ENCODE measurements at places on chromosomes 3 and 15.

GRCh38 chr3:79968418-79968817, 200.6 kb upstream of the ROBO1 start:
- no peak for DNase-seq

GRCh38 chr3:155791190-155791589, 14.9 kb downstream of the C3orf33 start:
- DNase-seq = no peak

DNA sequence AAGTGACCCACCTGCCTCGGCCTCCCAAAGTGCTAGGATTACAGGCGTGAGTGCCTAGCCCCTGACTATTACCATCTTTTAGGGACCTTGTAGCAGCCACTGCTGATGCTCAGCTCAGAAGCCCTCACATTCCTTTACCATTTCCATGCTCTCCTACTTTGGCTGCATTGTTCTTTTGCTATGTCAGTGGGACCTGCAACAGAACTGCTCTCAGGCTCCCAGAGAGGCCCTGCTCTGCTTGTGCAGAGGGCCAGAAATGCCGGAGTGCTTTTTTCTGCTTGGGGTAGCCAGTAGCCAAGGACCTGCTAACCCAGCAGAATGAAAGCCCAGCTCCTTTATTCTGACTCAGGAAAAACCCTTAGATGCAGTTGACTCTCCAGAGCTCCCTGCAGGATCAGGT, 18.3 kb upstream of the PROK2 start:
- DNase-seq = no peak

- no peak for DNase-seq
Measured at GRCh38 chr3:168647582-168647981, 551.9 kb upstream of the GOLIM4 start.

DNA sequence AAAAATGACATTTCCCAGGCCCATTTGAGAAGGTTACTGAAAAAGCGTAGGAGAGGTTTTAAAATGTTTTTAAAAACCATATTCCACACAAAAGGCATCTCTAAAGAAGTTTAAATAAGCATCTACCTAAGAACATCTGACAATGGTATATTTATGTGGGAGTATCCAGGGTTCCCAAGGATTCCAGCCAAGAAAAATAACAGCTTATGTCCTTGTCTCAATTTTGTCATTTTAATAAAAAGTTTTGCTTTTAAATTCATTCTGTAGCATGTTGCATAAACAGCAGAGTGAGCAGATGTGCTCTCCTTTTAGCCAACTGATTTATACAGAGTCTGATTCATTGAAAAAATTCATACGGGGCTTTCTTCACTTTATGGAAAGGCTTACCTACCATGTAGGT, 129.9 kb downstream of the LRRC3B start:
- no peak for DNase-seq

GRCh38 chr3:46896386-46896785, 18.9 kb downstream of the PTH1R start:
- DNase-seq = no peak

DNA sequence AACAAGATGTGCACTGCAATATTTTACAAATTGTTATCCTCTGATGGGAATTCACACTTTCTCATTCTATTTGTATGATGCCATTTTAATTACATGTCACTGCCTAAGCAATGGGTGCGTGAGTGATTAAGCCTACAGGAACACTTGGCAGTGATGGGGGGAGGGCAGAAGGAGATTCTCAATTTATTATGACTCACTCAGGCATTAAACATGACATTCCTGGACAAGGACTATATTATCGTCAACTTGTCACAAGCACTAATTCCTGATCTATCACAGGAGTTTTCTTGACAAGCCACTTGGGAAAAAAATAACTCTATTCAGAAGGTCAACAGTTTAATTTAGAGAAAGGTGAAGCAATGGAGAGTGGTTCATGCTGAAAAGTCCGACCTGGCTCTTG, 556.8 kb downstream of the NSUN3 start:
- no peak for DNase-seq

DNA sequence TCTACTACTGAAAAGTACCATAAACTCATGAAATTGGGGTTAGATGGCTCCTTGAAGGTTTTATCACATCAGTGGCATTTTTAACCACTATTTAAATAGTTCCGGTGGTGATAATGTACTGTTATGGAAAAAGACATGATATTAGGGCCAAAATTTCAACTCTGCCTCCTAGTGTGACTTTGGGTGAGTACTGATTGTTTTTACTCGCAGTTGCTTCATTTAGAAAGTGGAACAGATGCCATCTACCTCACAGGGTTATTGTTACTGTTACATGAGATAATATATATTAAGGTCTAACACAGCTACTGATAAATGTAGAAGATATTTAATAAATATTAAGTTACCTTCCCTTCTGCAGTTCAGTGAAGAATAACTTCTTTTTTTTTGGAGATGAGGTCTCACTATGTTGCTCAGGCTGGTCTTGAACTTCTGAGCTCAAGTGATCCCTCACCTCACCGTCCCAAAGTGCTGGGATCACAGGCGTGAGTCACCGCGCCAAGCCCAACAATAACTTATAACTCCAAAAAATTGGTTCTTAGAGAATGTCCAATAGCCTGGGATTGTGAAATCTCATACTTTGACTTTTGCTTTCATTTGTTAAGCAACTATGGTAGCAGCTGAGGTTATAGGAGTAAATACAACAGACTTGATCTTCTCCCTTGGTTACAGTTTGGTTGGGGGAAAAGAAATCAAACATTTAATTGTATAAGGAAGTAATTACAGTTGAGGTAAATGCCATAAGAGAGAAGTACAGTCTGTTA, 48.3 kb downstream of the MEF2A start:
- no peak for DNase-seq

- no peak for DNase-seq
Measured at GRCh38 chr3:43213631-43214030, 72.7 kb upstream of the SNRK start.

DNA sequence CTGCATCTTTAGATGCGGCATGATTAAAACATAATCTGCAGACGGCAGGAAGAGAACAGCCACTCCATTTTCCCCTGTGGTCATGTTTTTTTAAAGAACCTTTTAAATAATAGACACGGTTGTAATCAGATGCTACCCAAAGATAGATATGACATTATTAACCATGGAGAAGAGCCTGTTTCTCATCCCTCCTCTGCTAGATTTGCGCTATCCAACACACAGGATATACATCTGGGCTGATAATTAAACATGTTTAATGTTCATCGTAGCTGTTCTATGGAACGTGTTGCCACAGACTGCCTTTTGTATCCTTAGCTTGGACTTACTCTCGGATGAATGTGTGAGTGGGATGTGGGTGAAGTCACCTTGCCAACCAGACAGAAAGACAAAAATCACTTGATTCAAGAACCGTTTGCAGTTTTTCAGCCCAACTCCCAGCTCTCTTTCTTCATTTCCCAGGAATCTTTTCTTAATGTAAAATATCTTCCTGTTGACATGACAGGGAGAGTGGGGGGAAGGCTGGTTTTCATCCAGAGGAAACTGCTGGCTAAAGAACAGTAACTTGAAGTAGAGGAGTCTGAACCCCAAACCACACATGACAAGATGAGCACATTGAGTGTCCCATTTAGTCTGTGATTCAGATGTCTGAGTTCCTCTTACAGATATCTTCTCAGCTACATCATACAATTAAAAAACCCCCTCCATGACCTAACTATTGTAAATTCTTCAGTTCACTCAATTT, 118.6 kb upstream of the PRICKLE2 start:
- no peak for DNase-seq
